Thyroid gland (tissue), 4 donors: ENCODE measurements at places on chromosomes 1 and 21. TPM values are rescaled to one million over a fixed set of nuclear protein-coding genes. Genes with fewer than 3 reads are reported as not detected.

CYP4B1 gene
- total RNA-seq = 58.3 TPM

CA14 gene
- 0.22 TPM for total RNA-seq

TMEM269 gene
- 0.11 TPM for total RNA-seq

SERINC2 gene
- total RNA-seq = 28.9 TPM

KCNH1 gene
- total RNA-seq = 1.3 TPM

BNIPL gene
- 16.8 TPM for total RNA-seq

CELA2A gene
- not detected for total RNA-seq

RNPEP gene
- total RNA-seq = 78.1 TPM

NUF2 gene
- total RNA-seq = 2.2 TPM

RGS21 gene
- total RNA-seq = not detected

DISP1 gene
- total RNA-seq = 17.8 TPM

CHAF1B gene
- 1.0 TPM for total RNA-seq

GRCh38 chr1:36093226-36093625, 4.5 kb downstream of the ADPRS start:
- DNase-seq = peak; percentile 5

GRCh38 chr1:184242507-184242943, 144.3 kb upstream of the C1orf21 start:
- no peak for DNase-seq

DNA sequence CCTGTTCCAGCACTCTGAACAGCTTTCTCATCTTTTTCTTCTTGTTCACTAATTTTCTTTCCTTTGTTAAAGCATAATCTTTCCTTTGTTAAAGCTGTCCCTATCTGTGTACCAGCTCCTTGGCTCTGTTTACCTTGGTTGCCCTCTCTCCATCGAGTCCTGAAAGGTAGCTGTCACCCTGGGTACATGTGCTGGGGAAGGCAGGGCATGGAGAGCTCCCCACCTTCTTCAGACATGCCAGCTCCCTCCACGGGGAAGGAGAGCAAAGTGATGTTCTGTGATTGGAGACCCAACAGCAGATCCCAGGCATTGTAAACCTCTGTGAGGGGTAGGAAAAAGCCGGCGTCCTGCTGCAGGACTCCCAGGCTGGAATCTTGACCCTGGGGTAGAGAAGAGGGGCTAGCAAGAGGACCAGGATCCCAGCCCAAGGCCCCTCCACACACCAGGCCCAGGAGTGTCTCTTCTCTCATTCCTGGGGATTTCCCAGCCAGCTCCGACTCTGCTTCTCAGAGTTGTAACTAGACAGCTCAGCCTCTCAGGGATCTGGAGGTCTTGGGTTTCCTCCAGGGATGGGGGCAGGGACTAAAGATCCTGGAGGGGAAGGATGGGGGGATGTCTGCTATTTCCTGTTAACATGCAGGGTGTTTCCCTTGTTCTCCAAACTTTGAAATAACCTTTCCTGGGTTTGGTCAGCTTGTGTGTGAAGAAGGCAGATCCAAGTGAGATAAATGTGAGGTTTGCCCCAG, 34.4 kb downstream of the TMCC2 start:
- DNase-seq = no peak

DNA sequence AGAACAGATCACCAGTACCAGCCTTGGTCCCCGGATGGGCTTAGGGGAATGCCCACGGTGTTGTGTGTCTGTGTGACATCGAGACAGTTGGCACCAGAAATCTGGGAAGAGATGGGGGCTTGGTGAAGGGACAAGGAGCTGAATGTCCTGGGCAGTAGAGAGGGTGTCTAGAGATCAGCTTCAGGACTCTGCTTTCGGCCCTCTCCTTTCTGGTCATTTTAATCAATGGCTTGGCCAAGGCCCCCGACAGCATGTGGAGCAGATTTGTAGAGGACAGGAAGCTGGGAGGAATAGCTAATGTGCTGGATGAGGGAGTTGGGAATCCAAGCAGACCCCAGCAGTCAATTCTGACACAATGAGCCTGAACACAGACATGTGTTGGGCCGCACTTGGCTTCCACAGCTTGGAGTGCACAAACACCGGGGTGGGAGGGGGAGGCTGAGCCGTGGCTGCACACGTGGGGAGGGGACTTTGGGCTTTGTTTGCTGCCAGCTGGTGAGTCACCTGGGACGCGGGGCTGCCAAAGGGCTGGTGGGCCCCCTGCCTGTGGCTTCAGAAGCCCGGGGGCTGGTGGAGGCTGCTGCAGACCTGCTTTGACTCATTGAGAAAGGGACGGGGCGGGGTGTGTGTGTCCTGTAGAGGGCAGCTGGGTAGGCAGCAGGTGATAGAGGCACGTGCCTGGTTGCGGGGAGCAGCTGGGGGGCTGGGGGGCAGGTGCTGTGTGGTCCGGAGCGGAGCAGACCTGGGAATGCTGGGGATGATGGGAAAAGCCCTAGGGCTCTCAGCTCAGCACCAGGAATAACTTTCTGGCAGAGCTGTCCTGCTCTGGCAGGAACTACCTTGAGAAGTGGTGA, 20.9 kb downstream of the SLC1A7 start:
- no peak for DNase-seq

GRCh38 chr1:79188337-79188736, 181.8 kb upstream of the ADGRL4 start:
- DNase-seq = no peak

DNA sequence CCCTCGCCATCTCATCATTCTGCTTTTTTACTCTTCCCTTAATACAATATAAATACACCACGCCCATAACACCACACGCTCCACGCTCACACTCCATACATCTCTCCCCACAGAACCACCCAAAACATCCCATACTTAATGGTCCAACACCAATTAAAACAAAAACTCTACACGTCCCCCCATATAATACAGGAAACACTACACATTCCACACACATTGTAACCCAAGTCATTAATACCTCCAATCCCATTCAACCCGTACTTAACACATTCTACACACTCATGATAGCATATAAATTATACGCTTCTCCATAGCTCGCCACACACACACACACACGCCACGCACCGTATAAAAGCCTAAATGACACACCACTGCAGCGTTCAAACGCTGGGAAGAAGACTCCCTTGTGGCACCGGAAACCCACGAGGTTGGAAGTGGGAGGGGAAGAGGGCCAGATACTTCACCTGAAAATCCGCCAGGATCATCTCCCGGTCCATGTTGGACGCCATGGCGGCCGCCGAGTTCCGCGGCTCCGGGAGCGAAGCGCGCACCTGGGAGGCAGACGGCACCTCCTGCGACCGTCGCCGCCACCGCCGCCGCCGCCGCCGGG, 659 bp downstream of the FAF1 start:
- peak; percentile 48 for DNase-seq

DNA sequence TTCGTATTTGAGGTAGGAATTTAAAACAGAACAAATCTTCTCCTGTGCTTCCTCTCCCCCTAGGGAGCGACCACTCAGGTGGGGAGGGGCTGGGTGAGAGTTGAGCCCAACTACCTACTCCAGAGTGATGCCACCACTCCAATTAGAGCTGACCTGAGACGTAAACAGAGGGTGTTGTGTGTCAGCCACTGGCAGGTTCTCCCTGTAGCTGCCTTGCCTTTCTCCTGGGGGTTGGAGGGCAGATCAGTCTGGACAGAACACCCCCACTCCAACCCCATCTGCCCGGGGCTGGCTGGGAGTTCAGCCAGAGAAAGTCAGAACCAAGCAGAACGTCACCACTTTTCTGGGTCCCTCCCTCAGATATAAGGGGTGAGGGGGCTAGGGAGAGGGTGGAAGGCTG, 2.0 kb downstream of the HPDL start:
- no peak for DNase-seq

GRCh38 chr1:64059556-64059955, 143.9 kb upstream of the UBE2U start:
- DNase-seq = no peak

DNA sequence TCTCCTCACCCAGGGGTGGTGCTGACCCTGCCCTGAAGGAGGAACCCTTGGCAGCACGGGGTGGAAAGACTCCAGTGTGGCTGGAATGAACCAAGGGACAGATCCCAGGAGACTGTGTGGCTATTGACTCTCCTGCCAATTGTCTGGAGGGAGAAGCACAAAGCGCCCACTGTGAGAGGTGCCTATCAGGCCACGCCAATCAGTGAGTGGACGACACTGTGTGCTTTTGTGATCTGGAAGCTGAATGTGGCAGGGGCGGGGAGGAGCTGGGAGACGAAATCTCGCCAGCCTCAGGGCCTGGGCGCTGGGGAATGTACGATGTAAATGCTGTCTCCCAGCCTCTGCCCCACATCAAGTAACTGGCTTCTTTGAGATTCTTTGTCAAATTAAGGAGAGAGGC, 167.1 kb downstream of the ZBTB18 start:
- DNase-seq = no peak

DNA sequence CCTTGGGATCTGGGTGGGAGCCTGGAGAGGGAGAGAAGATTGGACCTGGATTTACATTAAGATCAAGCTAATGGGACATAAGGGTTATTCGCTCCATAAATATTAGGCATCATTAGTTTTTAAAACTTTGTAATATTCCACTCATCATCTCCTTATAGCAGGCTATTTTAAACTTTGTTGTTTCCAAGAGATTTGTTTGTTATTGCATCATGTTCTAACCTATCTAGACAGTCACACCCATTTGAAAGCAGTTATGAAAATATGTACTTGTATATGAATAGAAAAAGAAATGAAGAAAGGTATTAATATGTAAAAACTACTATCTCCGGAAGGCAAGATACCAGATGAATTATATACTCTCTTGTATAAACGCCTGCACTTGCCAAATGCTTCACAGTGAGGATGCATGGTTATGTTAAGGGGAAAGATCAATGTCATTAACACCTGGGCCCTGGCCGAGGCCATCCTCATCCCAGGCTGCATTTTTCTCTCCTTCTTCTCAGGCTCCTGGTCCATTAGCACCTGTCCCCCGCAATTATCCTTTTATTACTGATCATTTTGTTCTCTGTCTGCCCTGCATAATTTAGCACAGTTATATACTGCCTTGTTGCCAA, 468.2 kb downstream of the MATN1 start:
- no peak for DNase-seq

GRCh38 chr1:53330819-53331218, 2.9 kb upstream of the LRP8 start:
- peak; percentile 71 for DNase-seq

GRCh38 chr21:42567861-42568260, 54.2 kb downstream of the SLC37A1 start:
- no peak for DNase-seq

GRCh38 chr1:208724079-208724478, 479.9 kb upstream of the PLXNA2 start:
- DNase-seq = no peak

- DNase-seq = no peak
Observed at GRCh38 chr1:221865808-221866207, 123.9 kb upstream of the DUSP10 start.

- peak; percentile 34 for DNase-seq
Observed at GRCh38 chr1:110210604-110211495, 736 bp downstream of the KCNC4 start.

GRCh38 chr1:214553142-214553710, 1.8 kb upstream of the PTPN14 start:
- no peak for DNase-seq
